ENCODE measurements at places on chromosomes 1 and 21.

DNA sequence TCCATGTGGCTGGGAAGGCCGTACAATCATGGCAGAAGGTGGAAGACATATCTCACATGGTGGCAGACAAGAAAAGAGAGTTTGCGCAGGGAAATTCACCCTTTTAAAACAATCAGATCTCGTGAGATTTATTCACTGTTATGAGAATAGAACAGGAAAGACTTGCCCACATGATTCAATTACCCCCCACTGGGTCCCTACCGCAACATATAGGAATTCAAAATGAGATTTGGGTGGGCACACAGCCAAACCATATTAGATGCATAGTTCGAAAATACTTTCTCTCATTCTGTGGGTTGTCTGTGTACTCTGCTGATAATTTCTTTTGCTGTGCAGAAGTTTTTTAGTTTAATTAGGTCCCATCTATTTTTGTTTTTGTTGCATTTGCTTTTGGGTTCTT, 990.3 kb downstream of the PLA2G4A start:
- no peak for DNase-seq

DNA sequence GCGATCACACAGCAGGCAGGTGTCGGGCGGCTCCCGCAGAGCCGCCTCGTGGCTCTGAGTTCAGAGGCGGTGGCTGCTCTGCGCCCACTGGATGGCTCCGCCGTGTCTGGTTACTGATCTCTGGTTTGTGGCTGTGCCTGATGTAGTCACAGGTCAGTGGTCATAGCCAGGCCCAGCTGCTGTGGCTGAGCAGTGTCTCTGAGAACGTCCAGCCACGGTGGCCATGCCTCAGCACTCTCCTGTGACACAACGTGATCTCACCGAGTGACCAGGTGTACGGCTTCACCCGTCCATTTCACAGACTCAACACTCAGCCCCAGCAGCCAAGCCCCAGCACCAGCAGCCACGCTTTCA, 61.2 kb downstream of the KCNN3 start:
- no peak for DNase-seq

DNA sequence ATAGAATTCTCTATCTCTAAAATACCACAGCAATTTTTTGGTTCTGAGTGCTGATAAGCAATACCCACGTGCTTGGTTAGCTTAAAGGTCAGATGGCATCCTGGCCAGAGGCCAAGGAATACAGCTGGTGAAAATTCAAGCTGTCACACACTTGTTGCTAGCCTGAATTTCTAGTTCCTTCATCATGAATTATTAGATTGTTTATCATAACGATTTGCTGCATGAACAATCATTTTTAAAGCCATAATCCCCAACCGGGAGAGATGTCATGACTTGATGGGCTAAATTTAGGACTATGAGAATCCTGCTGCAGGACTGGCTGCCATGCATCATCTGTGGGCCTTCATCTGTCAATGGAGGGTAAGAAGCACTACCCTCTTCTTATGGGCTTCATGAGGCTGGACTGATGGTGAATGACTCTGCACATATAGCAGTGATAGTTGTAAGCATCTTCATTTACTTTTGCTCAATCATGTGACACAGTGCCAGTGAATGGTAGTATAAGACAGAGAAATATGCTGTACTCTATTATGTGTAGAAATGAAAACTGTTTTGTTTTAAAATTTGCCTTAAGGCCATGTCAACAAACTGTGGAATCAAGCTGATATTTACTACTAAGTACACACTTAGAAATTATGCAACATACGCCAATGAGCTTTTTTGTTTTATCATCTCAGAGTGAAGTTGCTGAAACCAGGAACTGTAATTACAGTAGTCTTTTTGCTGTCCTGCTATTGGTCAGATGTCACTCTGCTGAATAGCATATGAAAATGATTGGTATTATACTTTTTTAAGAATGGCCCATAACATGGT, 80.5 kb upstream of the RALGPS2 start:
- no peak for DNase-seq

DNA sequence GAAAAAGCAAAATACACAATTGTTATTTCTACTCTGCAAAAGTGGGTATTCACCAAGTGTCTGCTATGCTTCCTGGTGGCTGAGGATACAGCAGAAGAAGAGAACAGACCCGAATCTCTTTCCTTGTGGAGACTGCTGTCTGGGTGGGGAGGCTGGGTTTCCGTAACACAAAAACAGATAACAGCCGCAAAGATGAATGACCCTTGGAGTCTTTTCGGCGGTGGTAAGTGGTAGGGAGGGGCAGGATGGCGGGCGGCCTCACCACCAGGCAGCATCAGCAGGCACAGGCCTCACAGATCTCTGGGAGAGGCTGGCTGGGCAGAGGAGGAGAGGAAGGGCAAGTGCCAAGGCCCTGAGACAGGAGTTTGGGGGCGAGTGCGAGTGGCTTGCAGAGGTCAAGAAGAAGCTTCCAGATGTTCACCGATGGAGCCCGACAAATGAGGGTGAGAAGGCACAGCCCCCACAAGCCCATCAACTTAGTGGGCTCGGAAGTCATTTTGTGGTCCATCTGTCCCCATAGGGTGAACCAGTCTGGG, 164.2 kb downstream of the RHOU start:
- DNase-seq, result no peak

DNA sequence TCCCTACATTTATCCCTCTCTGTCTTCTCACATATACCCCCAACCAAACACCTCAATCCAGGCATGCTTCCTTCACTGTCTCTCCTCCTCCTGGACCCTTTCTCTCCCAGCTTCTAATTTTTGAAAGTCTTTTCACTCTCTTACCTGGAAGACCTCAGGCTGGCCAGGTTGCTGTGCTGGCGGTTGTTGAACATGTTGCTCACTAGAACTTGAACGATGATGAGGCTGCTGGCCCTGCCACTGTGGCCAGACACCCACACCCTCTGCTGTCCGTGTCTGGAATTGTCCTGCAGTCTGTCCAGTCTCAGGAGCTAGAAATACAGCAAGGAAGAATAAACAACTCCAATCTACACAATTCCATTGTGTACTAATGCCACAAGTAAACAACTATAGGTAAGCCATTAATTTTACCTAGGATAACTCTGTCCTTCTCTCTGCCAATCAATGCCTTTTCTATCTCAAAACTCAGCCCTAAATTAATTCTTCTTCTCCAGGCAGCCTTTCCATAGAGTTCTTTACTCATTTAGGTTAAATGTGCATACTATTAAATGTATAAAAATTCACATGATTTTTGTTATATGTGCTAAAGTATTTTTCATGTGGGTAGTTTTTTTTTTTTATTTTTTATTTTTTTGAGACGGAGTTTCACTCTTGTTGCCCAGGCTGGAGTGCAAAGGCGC, 5.1 kb upstream of the CTSK start:
- no peak for DNase-seq

DNA sequence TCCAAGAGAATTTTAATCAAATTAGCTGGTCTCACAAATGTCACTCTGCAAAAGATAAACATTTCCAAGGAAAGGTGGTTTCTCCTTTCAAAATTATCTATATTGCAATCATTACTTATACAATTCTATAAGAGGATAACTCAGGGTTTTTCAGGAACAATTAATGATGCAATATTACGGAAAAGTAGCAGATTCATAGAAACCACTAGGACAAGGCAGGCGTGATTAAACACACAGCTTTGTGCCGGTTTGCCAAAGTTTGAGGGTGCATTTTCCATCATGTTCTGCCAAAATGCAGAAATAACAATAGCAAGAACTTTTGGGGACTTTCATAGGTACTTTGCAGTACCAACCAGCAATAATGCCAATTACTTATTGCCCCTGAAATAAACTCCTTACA, 605 bp downstream of the TNFRSF9 start:
- no peak for DNase-seq

GRCh38 chr1:211375146-211375818, 48.6 kb downstream of the TRAF5 start:
- no peak for DNase-seq
